T-helper 1 cell (primary cell): ENCODE measurements at places on chromosomes 5 and 9.

GRCh38 chr9:72356041-72356582 is 8.9 kb downstream of the ZFAND5 start:
- DNase-seq = no peak

DNA sequence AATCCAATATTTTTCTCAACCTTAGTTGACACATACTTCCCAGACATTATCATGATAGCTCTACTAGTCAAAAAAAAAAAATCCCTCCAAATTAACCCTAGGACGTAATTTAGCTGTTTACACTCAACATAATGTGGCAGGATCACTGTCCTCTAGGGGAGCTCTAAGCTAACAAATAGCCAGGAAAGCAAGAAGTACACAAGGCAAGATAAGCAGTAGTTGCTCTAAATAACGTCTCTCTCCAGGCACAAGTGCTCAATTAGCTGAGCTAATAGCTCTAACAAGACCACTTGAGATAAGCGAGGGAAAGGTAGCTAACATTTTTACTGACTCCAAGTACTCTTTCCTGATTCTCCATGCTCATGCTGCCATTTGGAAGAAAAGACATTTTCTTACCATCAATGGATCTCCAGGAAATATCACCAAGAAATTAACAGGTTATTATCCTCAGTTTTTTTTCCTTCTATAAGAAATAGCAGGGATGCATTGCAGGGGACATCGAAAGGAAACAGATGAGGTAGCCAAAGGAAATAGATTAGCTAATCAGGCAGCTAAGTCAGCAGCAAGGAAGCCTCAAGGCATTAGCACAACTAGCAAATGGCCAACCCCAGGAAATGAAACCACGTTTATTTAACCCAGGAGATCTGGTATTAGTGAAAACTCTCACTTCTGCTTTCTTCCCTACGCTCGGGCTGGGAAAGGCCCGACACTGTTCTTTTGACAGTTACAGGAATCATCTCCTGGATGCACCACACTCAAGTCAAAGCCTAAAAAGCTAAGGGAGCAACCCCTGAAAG is 614.1 kb downstream of the PTPRD start:
- no peak for DNase-seq

- no peak for DNase-seq
These were observed 87.0 kb upstream of the ATG10 start for GRCh38 chr5:81884871-81885270.

- no peak for DNase-seq
These were observed 173.1 kb downstream of the HSD17B3 start for GRCh38 chr9:96128880-96129279.

GRCh38 chr9:134318941-134319305 is 7.3 kb upstream of the RXRA start:
- DNase-seq = no peak

DNA sequence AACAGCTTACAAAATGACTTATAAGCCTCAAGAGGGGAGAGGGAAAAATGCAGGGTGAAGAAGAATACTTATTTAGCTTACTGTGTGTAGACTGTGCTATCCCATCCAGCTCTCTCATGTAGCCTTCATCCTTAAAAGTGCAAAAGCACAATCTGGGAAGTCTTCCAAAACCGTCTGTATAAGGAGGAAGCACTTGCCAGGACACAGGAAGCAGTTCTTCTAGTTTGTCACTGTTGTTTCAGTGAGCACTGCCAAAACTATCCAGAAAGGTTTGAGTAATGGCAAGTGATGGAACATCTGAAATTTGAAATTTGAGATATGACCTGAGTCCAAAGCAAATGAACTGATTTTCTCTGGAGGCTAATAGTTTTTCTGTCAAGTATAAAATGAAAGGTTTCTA is 140.8 kb upstream of the ISL1 start:
- DNase-seq = no peak

DNA sequence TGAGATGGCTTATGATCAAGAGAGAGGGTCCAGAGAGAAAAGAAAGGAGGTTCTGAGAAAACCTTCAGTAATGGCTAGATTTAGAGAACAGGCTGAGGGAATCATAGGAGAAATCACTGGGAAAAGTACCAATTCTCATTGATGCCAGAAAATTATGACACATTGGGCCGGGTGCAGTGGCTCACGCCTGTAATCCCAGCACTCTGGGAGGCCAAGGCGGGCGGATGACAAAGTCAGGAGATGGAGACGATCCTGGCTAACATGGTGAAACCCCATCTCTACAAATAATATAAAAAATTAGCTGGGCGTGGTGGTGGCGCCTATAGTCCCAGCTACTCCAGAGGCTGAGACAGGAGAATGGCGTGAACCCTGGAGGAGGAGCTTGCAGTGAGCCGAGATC is 29.5 kb upstream of the PLIN2 start:
- DNase-seq = no peak

GRCh38 chr5:10525124-10525495 is 38.8 kb upstream of the ANKRD33B start:
- DNase-seq = no peak
